Cortex of kidney (tissue), 1 donor: ENCODE measurements at places on chromosomes 4 and X.
A peak's percentile ranks its signal among the peaks of the same experiment; 100 is the strongest.

GRCh38 chr4:150354214-150354796 is 227.6 kb upstream of the MAB21L2 start:
- no peak for DNase-seq

DNA sequence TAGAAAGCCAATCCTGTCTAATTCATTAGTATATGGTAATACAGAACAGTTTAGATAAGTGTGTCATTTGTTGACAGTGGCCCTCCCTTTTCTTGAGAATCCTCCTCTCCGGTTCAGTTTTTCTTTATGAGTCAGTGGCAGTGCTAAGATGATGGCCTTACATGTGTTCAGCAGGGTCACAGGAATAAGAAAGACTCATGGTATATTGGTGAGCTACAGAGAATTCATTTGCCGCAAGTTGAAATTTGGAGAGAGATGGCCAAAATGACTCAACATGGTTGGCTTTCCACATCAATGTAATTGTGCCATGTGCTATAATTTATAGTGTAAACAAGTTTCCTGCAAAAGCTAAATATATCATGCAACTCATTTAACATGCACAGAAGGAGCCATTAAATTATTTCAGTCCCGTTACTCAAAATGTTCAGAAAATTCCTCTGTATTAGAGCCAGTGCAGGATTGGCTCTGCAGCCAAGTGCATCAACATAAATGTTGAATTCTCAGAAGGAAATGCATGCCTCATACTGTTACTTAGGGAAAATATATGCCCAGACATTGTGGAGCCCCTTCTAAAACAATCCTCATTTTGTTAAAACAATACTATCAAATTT is 374.3 kb downstream of the AFF2 start:
- no peak for DNase-seq

DNA sequence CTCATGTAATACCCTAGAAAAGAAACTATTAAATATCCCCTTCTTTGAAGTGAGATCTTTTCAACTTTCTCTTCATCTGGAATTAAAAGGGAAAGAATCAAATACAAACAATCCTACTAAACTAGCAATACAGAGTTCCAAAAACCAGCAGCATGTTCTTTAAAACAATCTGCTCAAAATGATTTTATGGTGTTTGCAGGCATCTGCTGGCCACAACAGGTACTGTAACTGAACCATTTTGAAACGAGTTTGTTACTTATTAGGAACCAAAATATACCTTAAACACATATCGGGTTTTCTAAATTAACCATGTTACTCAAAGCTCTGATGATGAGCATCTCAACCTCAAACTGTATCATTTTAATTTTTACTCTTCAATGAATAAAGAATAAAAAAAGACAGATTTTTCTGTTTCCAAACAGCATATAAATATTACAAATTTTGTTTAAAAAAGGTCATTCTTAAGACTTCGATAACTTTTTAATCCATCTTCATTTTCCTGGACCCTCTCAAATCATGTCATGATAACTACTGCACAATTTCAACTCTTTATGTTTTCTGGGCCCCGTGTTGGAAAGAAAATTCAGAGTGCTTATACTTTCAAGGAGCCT is 56.5 kb downstream of the ARAP2 start:
- no peak for DNase-seq

DNA sequence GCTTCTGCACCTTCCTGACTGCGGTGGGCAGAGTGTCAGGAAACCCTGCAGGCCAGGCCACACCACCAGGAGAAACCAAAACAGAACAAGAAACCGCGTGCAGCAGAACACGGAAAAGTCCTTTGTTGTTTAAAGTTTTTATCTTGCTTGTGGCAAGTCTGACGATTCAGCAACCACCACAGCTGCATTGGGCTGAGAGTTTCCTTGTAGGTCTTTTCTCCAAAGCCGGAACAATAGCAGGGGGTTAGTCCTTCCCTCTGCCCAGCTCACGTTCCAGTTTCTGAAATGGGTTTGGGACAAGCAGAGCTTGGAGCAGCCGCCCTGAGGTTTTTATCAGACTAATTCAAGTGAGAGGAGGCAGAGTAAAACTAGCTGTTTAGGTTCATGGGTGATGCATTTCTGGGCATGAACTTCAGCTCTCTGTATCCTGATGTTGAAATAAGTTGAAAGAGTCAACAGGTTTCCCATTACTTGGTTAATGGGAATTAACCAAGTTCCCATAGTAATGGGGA is 216.9 kb downstream of the PTTG2 start:
- DNase-seq: no peak

DNA sequence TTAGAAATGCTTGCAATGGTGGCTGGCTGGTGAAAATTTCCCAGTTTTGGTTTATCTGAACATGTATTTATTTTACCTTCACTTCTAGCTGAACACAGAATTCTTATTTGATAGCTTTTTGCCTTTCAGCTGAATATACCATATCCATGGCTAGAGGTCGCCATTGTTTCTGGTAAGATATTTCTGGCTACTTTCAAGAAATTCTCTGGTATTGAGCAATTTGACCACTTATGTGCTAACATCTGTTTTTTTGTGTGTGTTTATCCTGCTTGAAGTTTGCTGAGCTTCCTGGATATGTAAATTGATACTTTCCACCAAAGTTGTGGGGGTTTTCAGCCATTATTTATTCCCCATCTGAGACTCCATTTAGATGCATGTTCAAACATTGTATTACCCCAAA is 75.4 kb downstream of the FBXW7 start:
- DNase-seq: no peak

GRCh38 chr4:126124818-126125217 is 810.1 kb downstream of the FAT4 start:
- DNase-seq: no peak

- DNase-seq: no peak
Measured at GRCh38 chrX:25014366-25014838, 1.4 kb downstream of the ARX start.

GRCh38 chrX:119760026-119760877 is 1.9 kb downstream of the SOWAHD start:
- no peak for DNase-seq

DNA sequence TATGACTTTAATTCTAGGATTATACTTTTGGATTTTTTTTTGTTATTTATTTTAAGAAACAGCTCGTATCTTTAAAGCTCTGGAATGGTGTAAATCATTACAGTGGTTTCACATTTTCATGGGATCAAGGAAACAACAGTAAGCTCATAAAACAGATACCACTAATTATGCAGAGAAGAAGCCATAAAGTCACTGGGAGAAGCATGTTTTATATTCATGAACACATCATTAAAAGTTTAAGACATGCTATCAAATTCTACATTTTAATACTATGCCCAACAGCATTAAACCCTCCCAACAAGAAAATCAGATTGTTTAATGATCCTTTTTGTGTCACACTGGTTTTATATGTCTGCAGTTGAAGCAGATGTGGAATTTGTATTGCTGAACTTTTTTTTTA is 149.9 kb downstream of the FBXO8 start:
- DNase-seq: no peak

GRCh38 chr4:25312496-25313200 is at the start of gene ZCCHC4:
TSS of gene ZCCHC4 (plus strand) at chr4:25312774. CDS start at chr4:25312810, 36 bp downstream.
- DNase-seq: peak; percentile 17

- DNase-seq: no peak
Measured at GRCh38 chrX:133477986-133478385, 62.7 kb upstream of the GPC4 start.

GRCh38 chrX:115147220-115147619 is 42.0 kb upstream of the RBMXL3 start:
- no peak for DNase-seq

DNA sequence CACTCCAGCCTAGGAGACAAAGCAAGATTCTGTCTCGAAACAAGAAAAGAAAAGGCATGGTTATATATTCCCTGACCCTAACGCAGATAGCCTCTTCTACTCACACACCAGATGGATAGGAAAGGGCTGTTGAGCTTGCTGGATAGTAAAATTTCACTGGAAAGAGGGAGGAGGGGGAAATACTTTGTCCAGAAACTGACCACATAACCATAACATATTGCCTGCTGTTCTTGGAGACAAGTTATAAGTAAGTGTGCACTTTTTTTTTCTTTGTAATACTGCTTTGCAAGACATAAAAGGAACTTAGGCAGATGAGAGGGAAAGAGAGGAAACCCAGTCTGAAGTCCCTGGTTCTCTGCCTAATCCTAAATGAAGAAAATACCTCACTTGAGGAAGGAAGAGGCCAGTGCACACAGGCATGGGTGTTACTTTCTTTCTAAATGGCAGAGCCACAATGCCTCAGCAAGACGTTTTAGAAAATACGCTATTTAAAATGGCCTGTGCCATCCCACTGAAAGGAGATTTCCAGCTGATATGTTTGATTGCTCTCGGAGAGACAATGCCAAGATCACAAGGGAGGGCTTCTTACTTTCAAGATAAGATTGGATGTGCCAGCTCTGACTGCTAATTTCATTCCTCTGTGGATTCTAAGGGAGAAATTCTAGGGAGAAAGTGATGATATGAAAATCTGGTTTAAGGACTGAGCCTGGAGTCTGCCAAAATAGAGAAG is 140.6 kb downstream of the DCTD start:
- no peak for DNase-seq

- DNase-seq: no peak
Measured at GRCh38 chr4:123890889-123891288, 494.3 kb downstream of the SPRY1 start.
